ENCODE measurements at places on chromosomes 7 and 10.

DNA sequence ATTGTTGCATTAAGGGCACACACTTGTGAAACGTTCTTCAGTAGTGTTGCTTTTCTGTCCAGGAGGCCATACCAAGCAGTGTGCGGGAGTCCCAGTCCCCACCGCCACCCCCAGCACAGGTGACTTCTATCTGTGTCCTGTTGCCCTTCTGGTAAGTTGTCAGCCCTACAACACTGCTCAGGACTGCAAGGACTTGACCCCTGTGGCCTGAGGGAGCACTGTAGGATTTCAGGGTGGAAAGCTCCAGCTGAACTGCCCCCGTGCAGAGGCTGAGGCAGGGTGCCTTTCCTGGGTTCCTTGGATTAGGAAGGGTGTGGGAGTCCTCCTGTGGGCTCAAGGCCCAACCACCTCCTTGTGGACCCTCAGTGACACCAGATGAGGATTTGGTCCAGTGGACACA, 26.8 kb upstream of the ZNF488 start:
- no peak overlapping the region for H3K27ac ChIP-seq
- H3K27me3 ChIP-seq: no peaks in the 10 kb centered on the region
- H3K4me1 ChIP-seq: no peaks in the 10 kb centered on the region
- no peaks in the 10 kb centered on the region for H3K36me3 ChIP-seq

- no peak overlapping the region for H3K4me3 ChIP-seq
- no peaks in the 10 kb centered on the region for H3K27me3 ChIP-seq
- no peaks in the 10 kb centered on the region for H3K4me1 ChIP-seq
Observed at GRCh38 chr7:117800841-117801240, 72.4 kb downstream of the CTTNBP2 start.

- no peak overlapping the region for H3K27ac ChIP-seq
- H3K36me3 ChIP-seq: no peaks in the 10 kb centered on the region
Observed at GRCh38 chr7:158241919-158242318, 345.7 kb downstream of the PTPRN2 start.

- H3K4me1 ChIP-seq: no peaks in the 10 kb centered on the region
- no peak for DNase-seq
- H3K4me3 ChIP-seq: no peak overlapping the region
- no peaks in the 10 kb centered on the region for H3K27me3 ChIP-seq
- H3K36me3 ChIP-seq: no peaks in the 10 kb centered on the region
Observed at GRCh38 chr10:110368002-110368401, 63.3 kb upstream of the SMNDC1 start.

DNA sequence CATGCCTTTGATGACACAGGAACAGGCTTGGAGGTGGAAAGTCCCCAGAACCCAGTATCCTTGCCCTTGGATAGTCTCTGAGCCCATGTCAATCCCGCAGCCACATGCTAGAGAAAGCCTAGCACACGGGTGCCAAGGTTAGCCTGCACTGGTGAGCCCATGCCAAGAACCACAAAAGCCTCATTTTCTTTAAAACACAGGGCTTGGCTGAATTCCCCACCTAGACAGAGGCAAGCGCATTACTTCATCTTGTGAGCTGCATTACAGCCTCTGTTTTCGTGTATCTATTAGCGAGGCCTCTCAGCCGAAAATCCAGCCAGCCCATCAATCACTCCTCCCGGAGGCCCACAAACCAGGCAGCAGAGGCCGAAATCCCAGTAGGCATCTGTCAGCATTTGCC, 314.9 kb upstream of the AUTS2 start:
- H3K4me1 ChIP-seq: peaks cover 11% of the 10 kb centered on the region
- peak overlapping the region; percentile 40 for H3K27ac ChIP-seq
- no peak overlapping the region for H3K4me3 ChIP-seq
- no peaks in the 10 kb centered on the region for H3K36me3 ChIP-seq
- no peak for DNase-seq

- DNase-seq: no peak
- H3K27ac ChIP-seq: no peak overlapping the region
- H3K4me3 ChIP-seq: no peak overlapping the region
- peaks cover 16% of the 10 kb centered on the region for H3K36me3 ChIP-seq
- peaks cover 1% of the 10 kb centered on the region for H3K4me1 ChIP-seq
Observed at GRCh38 chr7:77393261-77393660, 22.9 kb downstream of the GSAP start.

- H3K4me3 ChIP-seq: no peak overlapping the region
- H3K27ac ChIP-seq: no peak overlapping the region
- H3K27me3 ChIP-seq: no peaks in the 10 kb centered on the region
- DNase-seq: no peak
- H3K36me3 ChIP-seq: no peaks in the 10 kb centered on the region
Observed at GRCh38 chr7:19713676-19714075, 4.8 kb upstream of the POLR1F start.

GRCh38 chr10:24000271-24000813, 208.6 kb upstream of the KIAA1217 start:
- no peak overlapping the region for H3K27ac ChIP-seq
- H3K36me3 ChIP-seq: no peaks in the 10 kb centered on the region
- H3K4me1 ChIP-seq: no peaks in the 10 kb centered on the region
- H3K27me3 ChIP-seq: no peaks in the 10 kb centered on the region
- no peak for DNase-seq

DNA sequence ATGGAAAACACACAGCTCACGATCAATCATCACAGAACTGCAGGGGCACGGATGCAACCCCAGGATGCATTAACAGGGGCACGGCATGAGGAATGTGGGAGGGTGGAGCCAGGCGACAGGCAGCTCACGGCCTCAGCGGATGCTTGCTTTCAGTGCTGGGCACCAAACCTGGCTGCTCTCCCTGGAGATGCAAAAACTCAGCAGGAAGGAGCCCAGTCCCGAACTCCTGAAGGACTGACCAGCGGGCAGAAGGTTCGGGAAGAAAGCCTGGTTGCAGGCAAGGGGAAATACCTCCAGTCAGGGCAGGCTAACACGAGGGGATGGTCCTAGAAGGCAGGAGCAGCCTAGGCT, 66.8 kb downstream of the CHST15 start:
- H3K4me1 ChIP-seq: peaks cover 67% of the 10 kb centered on the region
- H3K4me3 ChIP-seq: no peak overlapping the region
- H3K27ac ChIP-seq: peak overlapping the region; percentile 66

DNA sequence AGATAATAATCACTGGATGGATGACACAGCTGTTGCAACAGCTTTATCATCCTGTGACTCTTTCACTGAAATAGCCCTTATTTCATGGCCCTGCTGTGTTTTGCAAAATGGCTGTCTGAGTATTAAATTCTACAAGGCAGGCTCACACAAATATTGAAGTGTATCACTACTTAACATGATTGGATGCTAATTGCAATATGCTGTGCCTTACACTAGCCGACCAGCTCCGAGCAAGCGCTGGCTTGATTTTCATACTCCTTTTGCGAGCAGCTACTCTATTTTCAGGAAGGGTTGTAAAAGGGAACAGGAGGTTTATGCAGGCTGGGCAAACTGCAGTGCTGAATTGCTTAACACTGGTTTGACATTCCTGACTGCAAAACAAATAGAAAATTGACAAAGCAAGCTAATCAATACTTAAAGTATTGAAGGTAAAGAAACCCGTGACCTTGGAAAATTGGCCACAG, 121.6 kb downstream of the CACNB2 start:
- peaks cover 57% of the 10 kb centered on the region for H3K4me1 ChIP-seq
- H3K27ac ChIP-seq: peak overlapping the region; percentile 66
- DNase-seq: no peak
- H3K27me3 ChIP-seq: no peaks in the 10 kb centered on the region
- no peak overlapping the region for H3K4me3 ChIP-seq

DNA sequence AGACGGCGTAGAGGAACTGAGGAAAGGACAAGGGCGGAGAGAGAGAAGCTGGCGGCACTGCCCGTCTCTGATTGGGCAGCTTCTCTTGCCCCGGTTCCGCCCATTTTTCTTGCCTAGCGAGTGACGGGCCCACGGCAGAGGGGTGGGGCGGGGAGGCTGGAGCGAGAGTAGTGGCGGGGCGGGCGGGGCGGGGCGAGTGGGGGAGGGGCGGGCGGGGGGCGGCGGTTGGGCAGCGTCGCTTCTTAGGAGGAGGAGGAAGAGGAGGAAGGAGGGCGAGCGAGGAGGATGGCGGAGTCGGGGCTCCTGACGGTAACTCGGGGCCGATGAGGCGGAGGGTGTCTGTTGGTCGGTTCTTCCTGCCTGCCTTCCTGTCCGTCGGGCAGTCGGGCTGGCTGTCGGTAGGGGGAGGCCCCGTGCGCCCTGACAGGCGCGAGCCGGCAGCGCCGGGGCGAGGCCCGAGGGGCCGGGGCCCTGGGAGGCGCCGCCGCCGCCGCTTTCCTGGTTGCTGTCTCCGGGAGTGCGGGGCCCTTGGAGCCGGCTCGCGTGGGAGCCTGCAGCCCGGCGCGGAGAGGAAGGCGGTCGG, at the start of gene SHOC2:
TSS of gene SHOC2 (plus strand) at position 256 of the 583 bp plus-strand sequence. CDS start 44,755 bp downstream, outside the sequence.
- DNase-seq: no peak
- peak within 1 kb of the TSS; percentile 98 for H3K27ac ChIP-seq
- H3K4me1 ChIP-seq: peaks cover 22% of the 10 kb centered on the region
- peaks cover 6% of the 10 kb centered on the region for H3K36me3 ChIP-seq
- H3K4me3 ChIP-seq: peak within 1 kb of the TSS; percentile 86

- no peaks in the 10 kb centered on the region for H3K27me3 ChIP-seq
- DNase-seq: no peak
- H3K27ac ChIP-seq: no peak overlapping the region
- H3K4me1 ChIP-seq: no peaks in the 10 kb centered on the region
- no peaks in the 10 kb centered on the region for H3K36me3 ChIP-seq
Observed at GRCh38 chr10:29005988-29006387, 282.9 kb upstream of the LYZL1 start.

DNA sequence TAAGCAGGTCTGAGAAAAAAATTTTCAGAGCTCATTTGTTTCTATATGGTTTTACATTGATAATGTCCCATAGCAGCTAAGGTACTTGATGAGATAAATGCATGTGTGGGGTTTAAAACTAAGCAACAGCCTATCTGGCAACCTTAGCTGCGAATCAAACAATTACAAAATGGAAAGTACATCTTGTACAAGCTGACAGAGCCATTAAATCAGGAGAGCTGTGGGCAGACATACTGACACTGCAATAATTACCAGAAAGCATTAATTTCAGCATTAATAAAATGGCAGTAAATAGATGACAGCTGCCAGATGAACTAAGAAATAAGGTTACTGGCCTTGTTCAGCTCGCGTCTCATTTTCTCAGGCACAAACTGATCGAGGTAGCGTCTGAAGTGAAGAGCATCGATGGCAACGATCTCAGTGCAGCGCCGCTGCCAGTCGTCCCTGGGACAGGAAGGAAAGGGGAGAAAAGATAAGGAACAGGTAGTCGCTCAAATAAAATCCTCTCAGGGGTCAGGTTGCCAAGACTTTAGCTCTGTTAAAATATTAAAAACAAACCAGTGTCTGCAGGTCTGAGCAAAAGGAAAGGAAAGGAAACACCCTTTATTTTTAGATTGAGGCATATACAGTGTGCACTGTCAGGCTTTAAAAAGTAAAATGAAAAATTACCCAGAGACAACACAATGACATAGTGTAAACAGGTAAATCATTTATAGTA, 79.7 kb upstream of the OGDHL start:
- H3K36me3 ChIP-seq: peaks cover 28% of the 10 kb centered on the region
- H3K4me3 ChIP-seq: no peak overlapping the region
- H3K27me3 ChIP-seq: no peaks in the 10 kb centered on the region
- no peak overlapping the region for H3K27ac ChIP-seq
- no peak for DNase-seq

DNA sequence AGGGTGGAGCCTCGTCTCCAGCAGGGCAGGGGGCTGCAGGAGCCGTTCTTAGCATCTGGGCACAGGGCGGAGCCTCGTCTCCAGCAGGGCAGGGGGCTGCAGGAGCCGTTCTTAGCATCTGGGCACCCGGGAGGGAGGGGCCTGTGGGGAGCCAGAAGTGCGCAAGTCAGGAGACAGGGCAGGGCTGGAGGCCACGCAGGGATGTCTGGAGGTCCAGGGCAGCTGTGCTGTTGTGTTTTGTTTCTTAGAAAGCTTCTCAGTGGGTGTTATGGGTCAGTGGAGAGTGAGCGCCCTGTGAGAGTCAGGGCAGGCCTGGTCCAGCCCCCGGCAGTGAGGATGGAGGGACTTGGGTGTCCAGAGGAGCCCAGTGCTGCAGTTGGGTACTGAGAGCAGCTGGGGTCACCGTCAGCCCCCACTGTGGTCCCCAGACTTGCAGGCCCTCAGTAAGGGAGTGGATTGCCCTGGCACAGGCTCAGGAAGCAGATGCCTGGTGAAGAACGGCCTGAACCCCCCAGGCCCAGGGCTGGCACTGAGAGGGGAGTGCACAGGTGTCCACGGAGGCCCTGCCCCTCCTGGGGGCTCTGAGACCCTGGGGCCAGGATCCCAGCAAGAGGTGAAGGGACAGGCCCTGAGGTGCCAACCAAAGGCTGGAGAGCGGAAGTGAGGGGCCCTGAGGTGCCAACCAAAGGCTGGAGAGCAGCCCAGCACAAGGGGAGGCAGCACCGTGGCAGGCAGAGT, 29.8 kb downstream of the FAM20C start:
- H3K4me3 ChIP-seq: no peak overlapping the region
- DNase-seq: no peak
- peaks cover 16% of the 10 kb centered on the region for H3K4me1 ChIP-seq
- peaks cover 17% of the 10 kb centered on the region for H3K36me3 ChIP-seq

DNA sequence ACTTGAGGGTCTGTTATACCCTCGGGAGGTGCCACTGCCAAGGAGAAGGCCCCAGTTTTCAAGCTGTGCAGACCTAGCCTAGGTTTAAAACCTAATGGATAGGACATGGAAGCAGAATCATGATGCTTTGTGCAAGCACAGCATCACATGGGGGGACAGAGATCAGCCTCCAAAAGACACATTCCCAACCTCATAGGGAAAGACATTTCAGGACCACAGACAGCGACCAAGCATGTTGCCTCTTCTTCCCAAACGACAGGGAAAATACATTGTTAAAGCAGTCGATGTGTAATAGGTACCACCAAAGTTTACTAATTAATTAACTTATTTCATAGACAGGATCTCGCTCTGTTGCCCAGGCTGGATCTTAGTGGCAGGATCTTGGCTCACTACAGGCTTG, 573.9 kb downstream of the TCERG1L start:
- no peaks in the 10 kb centered on the region for H3K27me3 ChIP-seq
- no peak overlapping the region for H3K27ac ChIP-seq
- no peaks in the 10 kb centered on the region for H3K4me1 ChIP-seq
- no peak overlapping the region for H3K4me3 ChIP-seq

GRCh38 chr10:22325272-22326144, 4.6 kb downstream of the BMI1 start:
- DNase-seq: no peak
- peak overlapping the region; percentile 78 for H3K27ac ChIP-seq
- H3K27me3 ChIP-seq: no peaks in the 10 kb centered on the region

GRCh38 chr10:103622935-103623574, 129.6 kb downstream of the NEURL1 start:
- H3K27me3 ChIP-seq: no peaks in the 10 kb centered on the region
- no peak for DNase-seq
- H3K4me1 ChIP-seq: peaks cover 53% of the 10 kb centered on the region
- no peak overlapping the region for H3K4me3 ChIP-seq

- H3K4me1 ChIP-seq: peaks cover 10% of the 10 kb centered on the region
- no peak for DNase-seq
- no peak overlapping the region for H3K4me3 ChIP-seq
- H3K27me3 ChIP-seq: no peaks in the 10 kb centered on the region
- H3K27ac ChIP-seq: no peak overlapping the region
Observed at GRCh38 chr7:37047260-37047659, 323.0 kb upstream of the AOAH start.

Measured in esophagus muscularis mucosa (tissue), 4 donors.